ENCODE measurements at places on chromosomes 2 and 18.

DNA sequence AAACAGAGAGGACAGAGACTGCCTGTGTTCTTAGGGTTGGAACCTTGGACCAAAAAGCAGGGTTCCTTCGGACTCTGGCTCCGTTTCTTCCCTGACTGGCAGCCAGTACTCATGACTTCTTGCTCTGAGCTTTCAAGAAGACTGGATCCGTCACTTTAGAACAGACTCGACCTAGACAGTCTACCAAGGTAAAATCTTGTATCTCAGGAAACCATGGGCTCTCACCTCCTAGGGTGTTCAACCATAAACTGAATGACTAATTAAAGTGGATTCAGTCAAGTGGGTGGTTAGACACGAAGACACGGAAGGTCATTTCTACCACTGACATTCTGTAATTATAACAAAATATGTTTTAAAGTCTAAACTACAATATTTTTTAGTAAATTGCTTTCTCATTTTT lies 153.8 kb upstream of the SLC39A10 start:
- no peak for DNase-seq

DNA sequence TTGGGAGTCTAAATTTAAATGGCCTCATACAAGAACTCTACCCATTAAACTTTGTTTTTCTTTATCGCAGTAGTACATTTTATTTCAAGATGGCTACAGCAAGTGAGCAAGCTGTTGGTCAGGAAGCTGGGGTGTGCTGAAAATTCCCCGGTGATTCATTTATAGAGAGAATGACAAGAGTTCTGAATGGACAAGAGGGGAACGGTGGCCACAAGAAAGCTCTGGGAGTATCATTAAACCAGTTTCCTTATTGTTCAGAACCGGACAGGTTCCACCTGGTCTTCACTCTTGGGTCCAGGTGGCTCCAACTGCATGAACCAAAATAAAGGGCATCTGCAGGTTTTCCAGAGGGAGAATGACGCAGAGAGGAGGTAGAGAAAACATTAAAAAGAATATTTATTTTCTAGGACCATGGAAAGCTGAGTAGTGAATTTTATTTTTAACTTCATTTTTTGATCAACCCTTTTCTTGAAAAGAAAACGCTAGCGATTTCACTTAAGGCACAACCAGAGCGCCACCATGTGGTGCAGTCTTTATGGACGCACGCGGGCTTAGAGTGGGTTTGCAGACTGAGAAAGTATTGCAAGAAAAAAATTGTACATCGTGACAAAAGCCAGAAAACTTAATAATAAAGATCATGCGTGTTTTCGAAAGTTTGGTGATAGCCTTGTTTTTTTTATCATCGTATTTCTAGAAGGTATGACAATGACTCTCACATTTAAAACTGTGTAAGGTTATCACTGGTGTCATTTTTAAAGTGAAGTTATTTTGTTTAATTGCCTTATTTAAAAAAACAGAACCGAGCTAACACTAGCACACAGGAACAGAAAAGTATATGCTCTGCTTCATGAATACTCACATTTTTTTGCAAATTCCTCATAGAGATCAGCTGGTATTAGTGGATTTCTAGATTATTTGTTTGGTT lies 97.9 kb upstream of the NOL4 start:
- DNase-seq = no peak

GRCh38 chr2:120805602-120806001 lies 69.9 kb downstream of the GLI2 start:
- DNase-seq = no peak

GRCh38 chr18:27887287-27887686 lies 289.6 kb downstream of the CDH2 start:
- DNase-seq = no peak

DNA sequence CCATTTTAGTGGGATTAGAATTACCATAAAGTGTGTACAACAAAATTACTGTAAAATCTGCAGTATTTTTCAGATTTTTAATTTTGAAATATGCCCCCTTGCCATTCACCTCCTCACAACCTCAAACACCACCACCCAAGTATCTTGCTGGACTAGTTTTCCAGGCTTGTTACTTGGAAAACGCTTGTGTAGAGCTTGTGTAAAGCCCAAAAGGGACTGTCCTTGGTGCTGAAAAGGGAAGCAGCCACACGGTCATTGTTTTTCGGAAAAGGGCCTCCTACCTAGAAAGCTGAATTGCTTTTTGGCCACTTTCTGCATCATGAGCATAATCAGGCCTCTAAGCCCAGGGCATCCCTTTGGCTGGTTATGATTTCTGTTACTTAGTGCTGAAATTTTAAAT lies 563.4 kb downstream of the LRRTM4 start:
- no peak for DNase-seq

DNA sequence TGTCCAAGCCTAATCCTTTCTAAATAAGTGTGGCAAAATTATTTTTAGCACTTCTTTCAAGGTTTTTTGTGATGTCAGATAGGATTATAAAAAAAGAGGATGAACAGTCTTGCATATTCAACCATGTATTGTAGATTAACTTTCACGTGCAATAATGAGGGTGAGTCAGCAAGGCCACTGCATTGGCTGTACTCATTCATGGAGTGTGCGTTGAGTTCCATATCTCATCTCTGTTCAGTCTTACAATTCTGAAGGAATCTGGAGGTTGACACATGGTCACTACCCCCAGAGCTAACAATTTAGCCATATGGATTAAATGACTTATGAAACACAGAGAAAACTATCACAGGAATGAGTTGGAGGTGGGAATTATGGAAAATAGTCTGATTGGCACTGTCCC lies 810.5 kb downstream of the SLC4A3 start:
- no peak for DNase-seq

- DNase-seq = no peak
Measured at GRCh38 chr2:17765398-17765797, 11.5 kb downstream of the GEN1 start.

DNA sequence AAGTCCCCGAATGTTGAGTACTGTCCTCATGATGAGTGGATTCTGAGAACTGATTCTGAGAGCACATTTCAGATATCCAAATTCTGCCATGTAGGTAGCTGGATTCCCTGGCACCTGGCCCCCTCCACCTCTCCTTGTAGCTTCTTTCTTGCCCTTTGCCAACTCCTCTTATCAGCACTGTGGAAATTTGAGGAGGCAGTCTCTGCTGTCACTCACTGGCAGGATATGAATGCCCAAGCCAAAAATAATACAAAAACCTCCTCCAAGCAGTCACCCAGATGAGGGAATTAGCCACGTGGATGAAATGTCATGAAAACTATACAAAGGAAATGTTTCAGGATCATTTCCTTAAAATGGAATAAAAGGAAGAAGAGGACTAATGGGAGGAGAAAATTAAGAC lies 276.8 kb downstream of the SETBP1 start:
- DNase-seq = no peak

Data from activated naive CD8-positive, alpha-beta T cell treated with anti-CD3 and anti-CD28 coated beads, Interleukin-2, amount 50 U/mL, for 16 hours (primary cell).